ENCODE measurements at places on chromosomes 6 and 20.

DNA sequence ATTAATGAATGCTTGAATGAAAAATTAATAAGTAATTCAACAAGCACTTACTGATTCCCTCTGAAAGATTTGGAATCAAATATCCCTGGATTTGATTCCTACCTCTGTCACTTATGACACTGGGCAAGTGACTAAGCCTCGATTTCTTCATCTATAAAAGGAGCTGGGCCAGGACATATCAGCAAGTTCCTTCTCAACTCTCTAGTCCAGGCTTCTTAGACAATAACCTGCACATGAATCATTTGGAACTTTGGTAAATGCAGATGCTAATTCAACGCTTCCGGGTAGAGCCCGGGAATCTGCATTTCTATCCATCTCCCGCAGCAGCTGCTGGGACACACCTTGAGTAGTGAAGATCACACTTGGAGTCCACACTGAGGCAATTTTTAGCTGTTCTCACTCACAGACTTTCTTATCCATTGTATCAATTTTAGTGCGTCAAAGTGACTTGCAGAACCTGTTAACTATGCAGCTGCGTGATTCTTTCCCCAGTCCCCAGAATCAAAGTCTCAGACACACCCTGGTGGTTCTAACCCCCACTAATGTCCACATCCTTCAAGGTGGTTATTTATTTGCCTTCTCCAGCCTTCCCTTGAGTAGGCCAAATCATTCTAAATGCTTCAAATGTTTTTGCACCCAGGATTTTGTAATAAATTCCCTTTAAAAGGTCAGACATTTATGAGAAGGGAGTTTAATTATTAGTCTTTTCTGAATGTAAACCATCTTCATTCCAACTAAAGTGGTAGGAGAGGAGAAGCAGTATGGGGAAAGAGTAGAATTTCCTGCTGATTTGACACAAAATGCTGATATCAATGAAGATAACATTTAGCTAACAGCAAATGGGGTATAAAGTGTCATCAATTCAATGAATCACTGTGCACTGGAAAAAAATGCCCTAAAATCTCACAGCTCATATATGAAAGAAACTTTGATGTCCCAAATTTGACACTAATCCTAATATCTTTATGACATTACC, 26.0 kb upstream of the CCND3 start:
- no peak for DNase-seq

DNA sequence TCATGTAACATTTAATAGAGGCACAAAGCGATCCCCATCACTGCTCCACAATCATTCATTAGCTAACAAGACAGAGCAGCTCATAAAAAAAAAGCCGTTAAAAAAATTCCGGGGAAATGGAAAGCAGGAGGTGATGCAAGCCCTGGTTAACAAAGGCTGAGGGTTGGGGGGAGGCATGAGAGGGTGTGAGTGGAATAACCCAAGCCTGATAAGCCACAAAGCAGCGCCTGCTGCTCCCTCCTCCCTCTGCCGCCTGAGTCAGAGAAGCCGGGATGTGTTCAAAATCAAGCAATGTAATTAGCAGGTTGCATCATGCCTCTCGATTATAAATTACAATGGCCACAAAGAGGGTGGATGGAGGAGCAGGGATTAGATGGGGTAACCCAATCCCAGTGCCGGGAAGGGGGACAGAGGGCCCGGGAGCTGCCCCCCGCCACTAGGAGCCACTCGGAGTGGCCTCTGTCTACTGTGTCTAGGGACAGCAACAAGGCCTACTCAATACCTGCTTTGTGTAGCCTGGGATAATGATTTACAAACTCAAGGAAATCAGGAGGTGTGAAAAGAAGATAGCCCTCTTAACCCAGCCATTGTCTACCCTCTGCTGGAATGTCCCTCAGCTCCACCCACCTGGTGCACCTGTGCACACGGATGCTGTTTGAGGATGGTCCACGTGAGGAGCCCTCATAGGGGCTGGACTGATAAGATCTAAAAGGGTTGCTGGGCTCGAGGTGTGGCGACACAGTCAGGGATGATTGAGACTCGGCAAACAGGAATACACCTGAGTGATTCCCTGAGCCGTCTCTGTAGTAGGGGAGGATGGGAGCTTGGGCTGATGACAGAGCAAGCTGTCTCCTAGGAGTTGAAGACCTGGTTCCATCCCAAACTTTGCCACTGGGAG, 156.9 kb downstream of the VEGFA start:
- DNase-seq: no peak

DNA sequence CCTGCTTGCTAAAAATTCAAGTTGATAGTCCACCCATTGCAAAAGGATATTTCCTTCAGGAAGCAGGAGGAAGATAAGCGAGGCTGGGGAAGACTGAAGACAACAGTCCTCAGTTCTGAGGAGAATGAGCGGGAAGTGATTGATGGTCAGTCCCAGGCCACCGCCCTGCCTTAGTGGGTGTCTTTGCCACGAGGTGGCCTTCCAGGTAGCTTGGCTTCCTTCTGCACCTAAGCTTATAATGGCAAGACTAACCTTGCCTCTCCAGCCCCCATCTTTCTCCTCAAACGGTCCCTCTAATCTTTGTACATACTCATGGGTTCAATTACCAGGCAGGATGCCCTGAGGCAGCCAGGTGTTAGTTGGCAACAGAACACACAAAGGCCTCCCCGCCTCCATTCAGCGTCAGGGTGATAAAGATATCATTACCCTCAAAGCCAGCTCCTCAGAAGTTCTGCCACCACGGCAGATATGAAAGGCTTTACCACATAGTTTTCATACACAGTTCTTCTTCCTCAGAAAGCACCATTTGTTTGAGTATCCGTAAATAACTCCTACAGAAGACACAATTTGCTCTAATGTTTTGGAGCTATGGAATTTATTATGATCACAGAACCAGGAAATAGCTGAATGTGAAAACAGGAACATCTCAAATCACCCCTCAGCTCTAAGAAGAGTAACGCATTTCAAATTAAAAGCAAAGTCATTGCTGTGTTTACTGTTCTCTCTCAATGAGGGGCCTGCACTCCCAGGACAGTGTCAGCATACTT, 249.4 kb downstream of the ATXN1 start:
- DNase-seq: no peak

- no peak for DNase-seq
Measured at GRCh38 chr6:90106449-90106848, 190.2 kb downstream of the BACH2 start.

GRCh38 chr6:80480421-80481157, 374.1 kb downstream of the BCKDHB start:
- peak; percentile 13 for DNase-seq

DNA sequence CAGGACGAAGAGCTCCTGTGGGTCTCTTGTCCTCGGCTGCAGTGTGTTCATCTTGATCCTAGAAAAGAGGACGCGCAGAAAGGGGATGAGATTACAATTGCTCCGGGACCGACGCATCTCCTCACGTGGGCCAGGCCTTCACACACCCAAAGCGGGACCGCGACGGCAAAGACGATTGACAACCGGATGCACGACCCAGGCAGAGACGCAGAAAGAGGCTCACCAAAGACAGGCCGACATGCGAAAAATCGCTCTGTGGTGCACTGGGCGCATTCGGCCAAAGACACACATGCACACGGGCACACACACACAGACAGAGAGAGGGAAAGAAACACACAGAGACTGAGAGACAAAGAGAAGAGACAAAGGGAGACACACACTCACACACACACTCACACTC, 1089.9 kb upstream of the DEFB115 start:
- no peak for DNase-seq

GRCh38 chr20:62089393-62089792, 23.7 kb upstream of the TAF4 start:
- DNase-seq: no peak

DNA sequence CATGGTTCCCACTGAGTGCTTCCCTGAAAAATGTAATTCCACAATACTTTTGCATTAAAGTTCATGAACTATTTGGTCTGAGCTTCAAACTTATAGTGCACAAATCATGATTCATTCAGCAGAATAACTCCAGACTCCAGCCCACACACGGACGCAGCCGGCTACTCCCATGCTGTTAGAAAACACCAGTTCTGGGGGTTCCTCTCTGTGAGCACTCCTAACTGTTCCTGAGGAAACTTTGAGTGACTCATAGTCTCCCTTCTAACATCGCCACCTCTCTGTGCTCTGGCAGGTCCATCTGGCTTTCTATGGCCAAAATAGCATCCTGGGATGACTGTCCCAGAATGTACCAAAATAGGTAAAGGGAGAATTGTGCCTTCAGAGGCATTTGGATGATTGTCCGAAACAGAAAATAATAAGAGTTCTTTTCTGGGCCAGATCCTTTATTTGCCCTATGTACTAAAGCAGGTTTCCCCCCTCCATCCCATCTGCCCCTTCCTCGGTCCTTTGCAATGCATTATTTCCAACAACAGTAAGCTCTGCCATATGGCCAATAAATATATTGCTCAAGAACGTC, 32.3 kb upstream of the LY86 start:
- DNase-seq: no peak

DNA sequence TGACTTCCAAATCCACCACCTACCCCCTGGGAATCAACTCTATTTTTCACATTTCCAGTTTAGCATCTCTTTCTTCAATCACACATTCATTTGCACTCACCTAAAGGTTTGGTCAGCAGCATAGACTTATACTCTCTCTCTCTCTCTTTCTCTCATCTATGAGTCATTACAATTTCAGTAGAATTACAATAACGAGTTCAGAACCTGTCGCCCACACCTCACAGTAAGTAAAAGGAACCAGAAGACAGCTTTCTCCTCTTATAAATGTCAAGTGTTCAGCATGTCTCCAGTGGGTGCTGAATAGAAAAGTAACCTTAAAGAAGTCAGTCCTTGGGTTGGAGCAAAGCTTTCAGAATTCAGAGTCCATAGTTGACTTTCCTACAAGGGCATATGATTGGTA, 1.1 kb upstream of the PHACTR1 start:
- DNase-seq: no peak

DNA sequence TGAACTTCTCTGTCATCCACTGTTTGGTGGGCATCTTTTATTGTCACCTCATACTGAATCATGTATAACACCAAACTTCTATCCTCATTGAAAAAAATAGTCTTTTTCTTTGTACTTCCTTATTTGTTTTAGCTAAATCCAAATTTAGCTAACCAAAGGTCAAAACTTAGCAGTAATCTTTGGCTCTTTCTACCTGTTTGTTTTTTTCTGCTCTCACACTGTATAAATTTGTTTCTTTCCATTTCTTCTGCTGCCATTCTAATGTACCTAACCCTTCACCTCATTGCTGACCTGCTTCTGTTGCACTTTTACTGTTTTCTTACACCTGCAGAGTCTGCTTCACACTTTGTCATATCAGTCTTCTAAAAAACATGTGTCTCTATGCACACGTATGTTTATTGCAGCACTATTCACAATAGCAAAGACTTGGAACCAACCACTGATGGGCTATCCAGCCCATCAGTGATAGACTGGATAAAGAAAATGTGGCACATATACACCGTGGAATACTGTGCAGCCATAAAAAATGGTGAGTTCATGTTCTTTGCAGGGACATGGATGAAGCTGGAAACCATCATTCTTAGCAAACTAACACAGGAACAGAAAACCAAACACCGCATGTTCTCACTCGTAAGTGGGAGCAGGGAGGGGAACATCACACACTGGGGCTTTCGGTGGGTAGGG, 7.2 kb downstream of the ATRN start:
- DNase-seq: no peak

DNA sequence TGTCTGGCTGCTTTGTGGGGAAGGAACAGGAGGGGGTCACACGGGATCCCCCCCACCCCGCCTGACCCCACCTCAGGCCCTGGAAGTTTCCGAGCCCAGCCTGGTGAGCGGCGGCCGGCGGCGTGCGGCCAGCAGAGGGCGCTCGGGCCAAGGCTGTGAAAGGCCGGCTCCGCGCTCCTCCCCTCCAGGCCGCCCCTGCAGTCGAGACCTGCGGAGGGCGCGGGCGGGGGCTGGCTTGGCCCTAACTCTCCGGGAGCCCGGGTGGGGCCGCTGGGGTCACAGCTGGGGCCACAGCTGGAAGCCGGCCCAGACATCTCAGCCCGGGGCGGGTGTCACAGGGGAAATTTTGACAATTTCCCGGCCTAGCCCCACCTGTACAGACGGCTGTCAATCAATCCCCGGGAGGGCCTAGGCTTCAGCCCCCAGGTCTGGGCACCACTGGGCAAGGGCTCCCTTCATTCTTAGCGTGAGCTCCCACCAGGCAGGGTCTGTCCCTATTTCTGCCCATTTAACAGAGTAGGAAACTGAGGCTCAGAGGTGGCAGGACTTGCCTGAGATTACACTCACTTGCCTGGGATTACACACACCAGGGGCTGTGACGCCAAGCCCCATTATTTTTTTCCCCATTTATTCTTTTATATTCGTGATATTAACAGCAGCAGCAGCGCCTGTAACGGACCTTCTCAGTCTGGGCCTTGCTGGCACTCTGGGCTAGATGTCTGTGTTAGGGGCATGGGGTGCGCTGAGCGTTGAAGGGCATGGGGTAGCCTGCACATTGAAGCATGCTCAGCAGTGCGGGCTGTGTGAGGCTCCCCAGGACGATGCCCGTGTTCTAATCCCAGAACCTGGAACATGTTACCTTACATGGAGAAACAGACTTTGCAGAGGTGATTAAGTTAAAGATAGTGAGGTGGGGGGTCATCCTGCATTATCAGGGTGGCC, 23.0 kb downstream of the ZBP1 start:
- DNase-seq: peak; percentile 93

DNA sequence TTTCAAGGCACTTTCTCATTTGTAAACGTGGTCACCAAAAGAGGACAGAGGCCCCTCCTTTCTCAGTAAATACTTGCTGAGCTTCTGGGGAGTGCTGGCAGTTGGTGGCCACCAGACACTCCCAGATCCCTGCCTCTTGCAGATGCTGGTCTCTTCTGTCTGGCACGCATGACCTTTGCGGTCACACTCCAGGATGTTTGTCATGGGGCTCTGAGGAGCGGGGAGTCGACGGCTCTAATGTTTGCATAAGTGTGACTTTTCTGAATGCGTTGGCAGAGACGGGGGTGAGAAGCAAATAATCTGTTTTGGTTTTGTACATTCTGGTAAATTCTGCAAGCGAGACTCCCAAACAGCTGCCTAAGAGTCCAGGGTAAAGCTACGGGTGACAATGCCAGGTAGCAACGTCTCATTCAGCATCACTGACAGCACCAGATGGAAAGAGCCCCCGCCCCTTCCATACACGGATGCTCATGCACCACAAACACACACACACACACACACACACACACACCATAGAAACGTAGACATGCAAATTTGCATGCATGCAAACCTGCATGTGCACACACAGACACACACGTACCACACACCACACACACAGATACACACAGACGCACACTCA, 101.1 kb downstream of the YTHDF1 start:
- DNase-seq: no peak

Data from GM13976 (cell line).